ENCODE measurements at places on chromosomes 12 and 14.
A peak's percentile ranks its signal among the peaks of the same experiment; 100 is the strongest.

DNA sequence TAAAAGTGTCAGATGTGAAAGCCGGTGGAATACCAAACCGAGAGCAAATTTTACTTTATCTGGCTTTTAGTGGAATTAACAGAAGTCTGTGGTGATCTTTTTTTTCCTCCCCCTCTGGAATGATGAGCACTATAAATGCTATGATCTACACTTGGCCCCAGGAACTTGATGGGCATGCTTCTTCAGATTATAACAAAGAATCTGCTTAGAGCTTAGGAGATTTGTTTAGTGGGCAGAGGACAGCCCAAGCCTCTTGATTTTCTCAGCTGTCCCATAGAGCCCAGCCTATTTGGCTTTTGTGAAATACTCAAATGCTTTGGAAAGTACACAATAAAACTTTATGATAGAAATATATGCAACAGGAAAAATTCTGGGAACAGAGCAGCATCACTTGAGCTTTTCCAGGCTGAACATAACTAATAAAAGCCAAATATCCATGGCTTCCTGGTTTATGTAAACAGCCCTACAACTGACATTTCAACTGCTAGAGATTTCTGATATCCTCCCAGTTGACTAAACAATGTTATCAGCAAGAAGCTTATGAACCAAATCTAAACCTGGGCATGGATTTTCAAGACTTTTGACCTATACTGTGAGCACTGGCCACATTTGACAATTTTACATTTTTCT, 149.6 kb downstream of the PLXNC1 start:
- no peak for DNase-seq

DNA sequence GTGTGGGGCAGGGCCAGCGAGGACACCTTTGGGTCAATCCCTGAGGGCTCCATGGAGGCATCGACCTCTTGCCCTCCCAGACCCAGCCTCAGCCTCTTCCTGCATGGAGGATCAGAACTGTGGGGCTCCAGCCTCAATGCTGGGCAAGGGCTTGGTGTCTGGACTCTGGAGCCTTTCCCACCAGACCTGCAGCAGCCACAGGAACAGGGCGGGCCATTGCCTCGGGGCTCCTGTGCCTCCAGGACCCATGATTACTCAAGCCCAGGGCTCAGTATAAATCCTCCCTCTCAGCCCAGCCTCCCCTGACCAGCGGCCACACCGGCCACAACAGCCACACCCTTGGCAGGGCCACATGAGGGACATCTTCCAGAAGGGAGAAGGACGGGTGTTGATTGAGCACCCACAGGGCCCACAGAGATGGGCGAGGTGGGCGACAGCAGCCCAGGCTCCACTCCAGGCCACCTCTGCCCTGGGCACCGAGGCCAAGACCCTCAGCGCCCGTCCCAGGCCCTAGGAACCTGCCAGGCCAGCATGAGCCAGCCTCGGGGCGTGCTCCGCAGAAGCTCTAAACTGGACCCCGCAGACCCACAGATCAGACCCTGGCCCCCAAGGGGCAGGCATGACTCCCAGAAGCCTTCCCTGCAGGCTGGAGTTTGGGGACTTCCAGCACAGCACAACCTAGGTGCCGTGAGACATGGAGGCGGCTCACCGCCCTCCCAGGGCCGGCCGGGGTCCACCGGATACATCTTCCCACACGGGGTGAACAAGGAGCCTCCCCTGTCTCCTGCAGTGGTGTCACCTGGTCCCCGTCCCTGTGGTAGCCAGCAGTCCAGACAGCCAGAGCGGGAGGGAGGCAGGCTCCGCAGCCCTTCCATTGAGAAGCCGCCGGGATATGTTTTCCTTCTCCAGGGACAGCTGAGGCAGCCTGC, 25.1 kb downstream of the NCOR2 start:
- no peak for DNase-seq

DNA sequence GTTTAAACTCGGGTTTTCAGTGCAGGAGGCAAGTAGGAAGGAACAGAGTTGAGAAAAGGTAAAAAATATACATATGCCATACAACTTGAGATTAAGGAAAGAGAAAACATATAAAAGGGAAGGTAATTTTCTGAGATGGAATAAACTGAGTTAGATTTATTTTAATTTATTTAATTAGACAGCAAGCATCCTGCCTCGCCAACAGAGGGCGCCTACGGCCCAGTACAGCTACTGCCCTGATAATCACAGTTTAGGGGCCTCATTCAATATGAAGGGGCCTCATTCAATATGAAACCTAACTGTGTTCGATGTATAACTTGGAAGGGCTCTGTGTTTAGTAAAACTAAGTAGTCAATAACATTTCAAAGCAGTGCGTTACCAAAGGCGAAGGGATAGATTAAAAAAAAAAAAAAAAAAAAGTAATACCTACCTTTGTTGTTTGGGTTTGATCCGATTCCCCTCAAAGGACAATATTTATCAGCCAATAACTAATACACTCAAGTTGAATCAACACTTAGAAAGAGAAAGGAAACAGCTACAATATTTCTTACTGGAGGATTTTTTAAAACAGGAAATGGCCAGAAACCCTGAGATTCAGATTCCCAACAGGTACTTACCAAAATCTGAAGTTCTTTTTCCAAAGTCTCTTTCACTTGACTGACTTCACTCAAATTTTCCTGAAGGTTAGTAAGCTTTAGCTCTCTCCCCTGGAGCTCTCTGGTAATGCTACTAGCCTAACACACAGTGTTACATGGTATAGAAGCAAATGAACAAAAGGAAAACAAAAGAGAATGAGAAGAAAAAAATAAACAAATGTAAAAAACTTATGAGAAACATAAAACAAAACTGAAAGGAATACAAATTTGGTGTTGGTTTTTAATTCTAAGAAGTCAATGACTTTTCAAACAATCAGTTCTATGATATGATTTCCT, 70.0 kb upstream of the VPS33A start:
- DNase-seq: peak; percentile 57

GRCh38 chr14:45048385-45048784, 35.5 kb upstream of the PRPF39 start:
- no peak for DNase-seq

DNA sequence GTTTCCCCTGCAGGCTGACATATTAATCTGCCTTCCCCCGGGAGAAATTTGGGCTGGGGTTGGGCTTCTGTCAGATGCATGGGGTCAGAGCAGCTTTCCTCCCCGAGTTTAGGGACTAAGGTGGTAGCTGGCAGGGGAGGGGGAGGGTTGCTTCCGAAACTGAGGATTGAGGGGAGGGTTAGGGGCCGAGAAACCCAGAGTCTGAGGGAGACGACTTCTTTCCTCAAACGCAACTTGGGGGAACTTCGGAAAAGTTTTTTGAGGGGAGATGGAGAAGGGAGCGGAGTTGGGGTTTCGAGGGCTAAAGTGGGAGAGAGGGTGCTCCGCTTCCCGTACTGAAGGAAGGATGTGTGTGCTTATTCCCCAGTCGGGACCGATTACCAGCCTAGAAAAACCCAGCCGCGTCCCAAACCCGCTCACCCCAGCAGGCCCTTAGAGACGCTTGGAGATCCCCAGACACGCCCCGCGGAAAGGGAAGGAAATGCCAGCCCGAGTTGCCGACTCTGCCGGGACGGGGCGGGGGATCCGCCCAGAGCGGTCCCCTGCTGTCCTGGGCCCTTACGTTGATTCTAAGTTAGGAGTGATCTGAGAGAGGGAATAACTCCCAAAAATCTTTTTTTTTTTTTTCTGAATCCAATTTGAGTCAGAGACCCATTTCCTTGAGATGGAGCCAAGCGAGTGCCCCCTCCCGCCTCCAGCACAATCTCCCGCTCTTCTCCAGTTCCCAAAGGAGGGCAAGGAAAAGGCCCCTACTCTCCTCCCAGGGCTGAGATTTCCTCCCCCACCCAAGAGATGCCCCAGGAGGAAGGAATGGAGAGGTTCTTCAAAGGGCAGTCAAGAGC, 61.9 kb downstream of the SMUG1 start:
- peak; percentile 30 for DNase-seq

GRCh38 chr14:23141706-23142444, 22.8 kb upstream of the CEBPE start:
- no peak for DNase-seq

GRCh38 chr14:92259613-92260357, 63.2 kb upstream of the SLC24A4 start:
- DNase-seq: no peak

DNA sequence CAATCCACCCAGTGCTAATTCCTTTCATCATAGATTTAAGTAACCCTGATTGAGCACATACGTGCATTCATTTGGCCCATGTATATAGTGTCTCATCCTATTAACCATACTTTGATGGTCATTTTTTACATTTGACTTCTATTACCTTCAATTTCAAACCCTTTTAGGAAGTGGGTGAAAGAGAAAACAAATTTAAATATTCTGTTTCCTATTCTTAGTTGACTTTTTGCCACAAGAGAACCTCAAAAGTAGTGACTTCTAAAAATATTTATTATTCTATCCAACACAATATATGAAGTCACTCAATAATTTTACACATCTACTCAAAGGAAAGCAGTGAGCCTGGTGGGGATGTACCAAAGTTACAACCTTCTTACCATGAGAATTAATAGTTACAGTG, 164.9 kb downstream of the CEP128 start:
- DNase-seq: no peak

GRCh38 chr12:112325622-112326207, 56.5 kb downstream of the HECTD4 start:
- DNase-seq: no peak

GRCh38 chr14:90384543-90384911, 12.3 kb upstream of the CALM1 start:
- DNase-seq: no peak

GRCh38 chr14:95961481-95961880, 77.7 kb upstream of the C14orf132 start:
- no peak for DNase-seq

DNA sequence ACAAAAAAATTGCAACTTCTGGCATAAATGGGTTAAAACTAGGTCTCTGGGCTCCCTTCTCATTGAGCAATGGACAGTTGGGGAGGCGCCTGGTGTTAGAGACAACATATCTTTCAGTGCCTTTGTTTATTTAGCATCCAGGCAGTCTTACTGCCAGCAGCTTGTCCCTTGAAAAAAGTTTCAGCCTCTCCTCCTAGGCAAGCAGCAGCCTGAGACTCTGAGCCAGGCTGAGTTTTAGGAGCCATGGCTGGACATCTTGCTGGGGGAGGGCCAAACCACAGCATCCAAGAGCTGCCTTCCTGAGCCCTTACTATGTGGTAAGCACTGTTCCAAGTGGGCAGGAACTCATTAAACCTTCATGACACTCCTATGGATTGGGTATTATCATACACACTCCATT, 10.1 kb upstream of the JDP2 start:
- DNase-seq: no peak

DNA sequence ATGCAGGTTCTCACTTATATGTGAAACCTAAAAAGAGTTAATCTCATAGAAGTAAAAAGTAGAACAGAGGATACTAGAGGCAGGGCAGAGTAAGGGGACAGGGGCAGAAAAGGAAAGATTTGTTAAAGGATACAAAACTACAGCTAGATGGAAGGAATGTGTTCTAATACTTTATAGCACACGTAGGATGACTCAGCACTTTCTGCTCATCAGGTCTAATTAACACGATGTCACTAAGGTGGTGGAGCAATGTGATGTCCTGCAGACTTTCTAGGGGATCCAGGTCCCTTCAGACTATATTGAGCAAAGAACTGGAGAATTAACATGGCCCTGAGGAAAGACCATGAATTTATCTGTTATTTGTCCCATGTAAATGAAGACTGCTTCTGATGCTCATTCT, 80.8 kb upstream of the CMKLR1 start:
- no peak for DNase-seq

DNA sequence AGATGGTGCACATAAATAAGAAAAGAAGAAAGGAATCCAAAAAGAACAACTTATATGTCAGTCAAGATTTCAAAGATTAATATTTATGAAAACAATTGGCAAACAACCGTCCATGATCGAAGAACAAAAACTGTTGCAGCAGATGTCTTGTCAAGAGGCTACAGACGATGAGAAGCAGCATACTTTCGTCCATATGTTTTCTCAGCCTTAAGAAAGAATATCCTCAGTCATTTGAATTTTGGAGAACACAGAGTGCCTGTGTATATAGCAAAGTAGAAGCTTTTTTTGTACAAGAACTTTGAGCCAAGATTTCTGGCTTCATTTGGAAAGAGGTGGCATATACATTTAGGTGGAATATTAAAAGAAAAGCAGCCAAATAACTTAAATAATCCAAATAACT, 297.2 kb downstream of the ITPR2 start:
- no peak for DNase-seq

DNA sequence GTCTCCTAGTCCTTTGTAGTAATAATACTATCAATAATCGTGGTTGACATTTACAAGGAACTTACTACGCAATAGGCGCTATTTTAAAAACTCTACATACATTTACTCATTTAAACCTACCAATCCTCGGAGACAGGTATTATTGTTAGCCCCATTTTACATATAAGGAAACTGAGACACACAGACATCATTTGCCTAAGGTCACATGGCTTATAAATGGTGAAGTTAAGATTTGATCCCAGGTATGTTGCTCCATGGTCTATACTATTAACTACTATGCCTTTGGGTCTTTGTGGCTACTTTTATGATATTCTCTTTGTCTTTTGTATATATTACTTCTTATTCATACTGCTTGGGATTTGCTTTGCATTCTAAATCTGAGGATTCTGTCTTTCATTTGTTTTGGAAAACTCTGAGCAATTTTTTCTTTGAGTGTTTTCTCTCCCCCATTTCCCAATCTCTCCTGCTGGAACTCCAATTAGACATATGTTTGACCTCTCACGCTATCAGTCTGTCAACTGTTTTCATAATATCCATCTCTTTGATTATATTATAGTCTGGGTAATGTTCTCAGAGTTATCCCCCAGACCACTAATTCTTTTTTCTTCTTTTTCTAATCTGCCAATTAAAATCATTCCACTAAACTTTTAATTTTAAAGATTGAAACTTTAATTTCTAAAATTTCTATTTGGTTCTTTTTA, 10.9 kb downstream of the NT5DC3 start:
- no peak for DNase-seq

GRCh38 chr14:92456215-92457015, 57.2 kb upstream of the RIN3 start:
- DNase-seq: no peak

DNA sequence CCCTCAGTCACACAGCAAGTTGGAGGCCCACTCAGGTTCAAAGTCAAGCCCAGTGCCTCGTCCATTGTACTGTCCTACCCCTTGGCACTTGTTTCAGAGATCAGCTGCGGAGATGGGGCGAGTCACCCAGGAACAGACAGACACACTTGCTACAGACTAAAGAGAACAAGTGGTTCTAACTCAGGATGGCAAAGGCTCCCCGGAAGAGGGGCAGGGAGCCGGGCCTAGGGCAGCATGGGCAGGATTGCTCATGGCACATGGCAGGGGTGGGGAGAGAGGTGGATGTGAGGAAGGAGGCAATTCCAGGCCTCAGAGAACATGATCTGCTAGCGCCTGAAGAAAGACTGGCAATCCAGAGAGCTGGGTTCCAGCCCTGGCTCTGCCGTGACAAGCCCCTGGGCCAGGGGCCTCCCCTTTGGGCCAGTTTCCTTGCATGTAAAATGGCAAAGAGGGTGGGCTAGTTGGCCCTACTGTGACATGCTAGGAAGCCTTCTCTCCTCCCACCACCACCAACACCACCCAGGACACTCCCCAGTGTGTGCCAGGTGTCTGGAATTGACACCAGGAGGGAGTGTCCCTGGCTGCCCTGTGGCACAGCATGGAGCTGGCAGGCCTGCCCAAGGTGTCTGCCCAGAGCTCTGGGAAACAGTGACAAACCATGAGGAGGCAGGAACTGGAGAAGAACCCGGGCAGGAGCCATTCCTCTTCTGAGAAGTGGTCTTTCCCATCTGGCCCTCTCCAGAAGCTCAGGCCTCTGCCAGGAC, 24.0 kb upstream of the IRF2BPL start:
- no peak for DNase-seq
